ENCODE measurements at places on chromosomes 2 and 18.

GRCh38 chr2:178776751-178777150 is 30.5 kb downstream of the TTN start:
- no peak for DNase-seq

DNA sequence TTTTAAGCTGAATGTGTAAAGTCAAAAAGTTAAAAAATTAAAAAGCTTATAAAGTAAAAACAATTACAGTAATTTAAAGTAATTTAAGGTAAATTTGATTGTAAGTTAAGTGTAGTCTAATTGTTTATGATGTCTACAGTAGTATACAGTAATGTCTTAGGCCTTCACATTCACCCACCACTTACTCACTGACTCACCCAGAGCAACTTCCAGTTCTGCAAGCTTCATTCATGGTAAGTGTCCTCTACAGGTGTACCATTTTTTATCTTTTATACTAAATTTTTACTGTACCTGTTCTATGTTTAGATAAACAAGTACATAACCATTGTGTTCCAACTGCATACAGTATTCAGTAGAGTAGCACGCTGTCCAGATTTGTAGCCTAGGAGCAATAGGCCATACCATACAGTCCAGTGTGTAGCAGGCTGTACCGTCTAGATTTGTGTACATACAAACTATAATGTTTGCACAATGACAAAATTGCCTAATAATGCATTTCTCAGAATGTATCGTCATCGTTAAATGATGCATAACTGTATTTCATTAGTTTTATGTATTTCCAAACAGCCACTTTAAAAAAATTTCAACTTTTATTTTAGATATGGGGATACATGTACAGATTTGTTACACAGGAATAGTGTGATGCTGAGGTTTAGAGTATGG is 319.3 kb downstream of the DYSF start:
- DNase-seq: no peak

DNA sequence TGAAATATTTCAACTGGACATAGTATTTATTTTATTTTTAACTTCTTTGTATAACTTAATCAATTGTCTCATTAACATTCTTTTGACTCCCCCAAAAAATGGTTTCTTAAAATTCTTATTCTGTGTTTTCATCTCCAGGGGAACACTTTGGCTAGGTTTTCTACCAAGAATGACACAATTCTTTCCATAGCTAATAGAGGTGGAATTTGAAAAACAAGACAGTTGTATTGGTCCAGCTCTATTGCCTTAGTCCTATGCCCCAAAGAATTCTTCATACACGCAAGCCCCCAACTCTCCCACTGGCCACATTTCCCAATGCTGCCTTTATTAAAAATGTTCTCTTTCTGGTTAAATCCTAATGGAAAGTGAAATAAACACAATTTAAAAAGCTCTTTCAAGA is 104.7 kb upstream of the PKDCC start:
- no peak for DNase-seq

GRCh38 chr2:126303113-126303512 is 352.8 kb upstream of the GYPC start:
- DNase-seq: no peak

- no peak for DNase-seq
Observed at GRCh38 chr2:129712676-129712985, 266.8 kb upstream of the RAB6C start.

DNA sequence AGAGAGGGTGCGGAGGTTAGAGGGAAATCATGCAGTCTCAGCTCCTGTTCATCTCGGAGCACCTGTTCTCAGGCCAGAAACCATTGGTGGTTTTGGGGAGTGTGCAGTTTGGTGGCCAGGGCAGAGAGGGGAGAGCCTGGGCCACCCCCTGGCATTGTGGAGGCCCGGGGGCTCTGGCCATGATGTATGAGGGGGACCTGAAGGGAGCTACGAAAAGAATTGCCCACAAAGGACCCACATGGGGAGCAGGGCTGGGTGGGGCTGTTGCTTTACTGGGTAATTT is 87.7 kb downstream of the DGKD start:
- no peak for DNase-seq

GRCh38 chr18:25516747-25517498 is 165.0 kb upstream of the ZNF521 start:
- DNase-seq: no peak

GRCh38 chr2:160324161-160324800 is 124.2 kb upstream of the ITGB6 start:
- no peak for DNase-seq

DNA sequence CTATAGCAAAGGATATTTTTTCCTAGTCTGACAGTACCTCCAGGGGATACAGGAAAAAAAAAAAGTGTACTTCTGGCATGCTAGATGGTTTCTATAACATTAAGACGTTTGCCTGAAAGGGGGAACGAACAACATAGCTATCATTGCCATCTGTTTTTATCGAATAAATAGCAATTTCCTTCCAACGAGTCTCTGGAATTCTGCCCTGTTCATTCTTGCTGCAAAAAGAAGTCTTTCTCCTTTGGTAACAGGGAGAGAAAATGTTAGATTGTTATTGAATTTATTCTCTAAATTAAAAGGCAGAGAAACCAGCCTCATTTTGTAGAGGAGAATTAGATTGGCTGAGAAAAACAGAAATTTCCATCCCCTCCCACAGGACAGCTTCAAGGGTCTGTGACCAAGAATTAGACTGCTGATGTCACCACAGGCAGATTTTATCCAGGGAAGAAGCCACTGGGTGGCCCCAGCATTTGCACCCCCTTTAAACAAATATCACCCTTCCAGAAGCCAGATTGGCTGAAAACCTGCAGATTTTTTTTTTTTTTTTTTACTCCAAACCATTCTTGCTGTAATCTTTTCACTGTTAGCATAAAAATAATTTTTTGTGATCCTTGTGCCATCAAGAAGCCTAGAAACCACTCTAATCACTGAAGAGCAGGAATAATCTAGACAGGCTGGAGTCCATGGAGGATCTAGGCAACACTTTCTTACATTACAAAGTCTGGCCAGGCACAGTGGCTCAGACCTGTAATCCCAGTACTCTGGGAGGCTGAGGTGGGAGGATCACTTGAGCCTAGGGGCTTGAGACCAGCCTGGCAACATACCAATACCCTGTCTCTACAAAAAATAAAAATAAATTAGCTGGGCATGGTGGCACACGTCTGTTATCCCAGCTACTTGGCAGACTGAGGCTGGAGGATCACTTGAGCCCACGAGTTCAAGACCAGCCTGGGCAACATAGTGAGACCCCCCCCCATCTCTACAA is 12.0 kb downstream of the WDFY1 start:
- DNase-seq: no peak

DNA sequence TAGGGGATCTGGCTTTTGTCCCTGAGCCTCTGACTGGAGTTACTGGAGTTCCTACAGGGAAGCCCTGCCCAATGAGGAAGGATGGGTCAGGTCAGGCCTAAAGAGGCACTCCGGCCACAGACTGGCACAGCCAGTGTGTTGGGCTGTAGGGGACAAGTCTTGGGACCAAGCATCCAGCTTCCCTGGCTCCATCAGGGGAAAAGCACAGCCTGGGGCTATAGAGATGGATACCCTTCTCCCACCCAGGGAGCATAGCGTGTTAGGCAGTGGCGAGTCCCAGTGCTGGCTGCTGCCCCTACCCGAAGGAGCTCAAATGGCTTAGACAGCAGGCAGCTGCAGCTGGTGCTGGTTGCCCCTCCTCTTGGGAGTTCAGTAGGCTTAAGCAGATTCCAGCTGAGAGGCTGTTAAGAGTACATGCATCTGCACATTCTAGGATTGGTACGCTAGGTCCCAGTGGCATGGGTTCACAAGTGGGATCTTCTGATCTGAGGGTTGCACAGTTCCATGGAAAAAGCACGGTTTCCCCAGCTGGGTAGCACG is 111.4 kb downstream of the DCDC2C start:
- DNase-seq: no peak

GRCh38 chr2:160429248-160430000 is 64.2 kb downstream of the RBMS1 start:
- DNase-seq: no peak

DNA sequence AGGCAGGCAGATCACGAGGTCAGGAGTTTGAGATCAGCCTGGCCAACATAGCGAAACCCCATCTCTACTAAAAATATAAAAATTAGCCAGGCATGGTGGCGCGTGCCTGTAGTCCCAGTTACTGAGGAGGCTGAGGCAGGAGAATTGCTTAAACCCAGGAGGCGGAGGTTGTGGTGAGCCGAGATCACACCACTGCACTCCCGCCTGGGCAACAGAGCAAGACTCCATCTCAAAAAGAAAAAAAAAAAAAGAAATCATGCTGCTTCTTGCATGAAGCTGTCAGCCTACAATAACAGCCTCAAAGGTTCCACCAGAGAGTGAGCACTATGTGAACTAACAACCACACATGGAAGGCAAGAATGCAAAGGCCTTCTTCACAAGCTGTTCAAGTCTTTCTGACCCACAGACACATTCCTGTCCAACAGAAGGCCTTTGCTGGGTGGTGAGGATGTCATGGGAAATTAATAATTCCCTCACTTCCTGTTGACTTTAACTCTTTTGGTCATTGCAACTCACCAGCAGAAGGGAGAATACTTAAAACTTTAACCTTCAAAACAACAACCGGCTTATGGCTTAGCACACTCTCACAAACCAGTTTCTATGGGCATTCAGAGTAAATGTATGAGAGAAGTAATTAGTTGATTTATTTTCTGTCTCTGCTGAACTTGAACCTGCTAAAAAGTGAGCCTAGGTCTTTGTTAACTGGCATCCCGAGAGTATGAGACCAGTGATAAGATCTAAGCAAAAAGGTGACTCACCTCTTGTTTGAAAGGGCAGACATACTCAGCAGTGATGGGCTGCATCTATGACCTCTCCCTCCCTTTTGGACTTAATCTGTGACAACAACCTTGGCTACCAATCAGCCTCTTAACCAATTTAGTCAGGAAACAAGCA is 11.8 kb downstream of the PLEKHM3 start:
- DNase-seq: no peak

DNA sequence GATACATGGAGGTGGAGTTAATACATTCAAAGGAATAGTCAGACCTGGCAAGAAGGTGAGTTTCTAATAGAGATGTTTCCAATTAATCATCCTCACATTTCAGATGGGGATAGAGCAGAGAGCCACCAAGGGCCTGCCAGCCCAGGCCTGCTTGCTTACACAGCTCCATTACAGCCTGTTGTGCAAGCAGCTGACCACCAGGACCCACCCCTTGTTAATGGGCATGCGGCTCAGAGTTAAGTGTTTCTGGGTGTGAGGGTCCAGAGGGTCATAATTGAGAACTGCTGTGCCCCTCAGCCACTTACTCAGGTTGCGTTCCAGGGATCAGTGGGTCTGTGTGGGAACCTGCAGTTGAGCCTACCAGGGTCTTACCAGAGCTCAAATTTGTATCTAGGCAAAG is 199.8 kb downstream of the AGPS start:
- no peak for DNase-seq

- no peak for DNase-seq
Observed at GRCh38 chr2:199462347-199462955, 4.7 kb upstream of the SATB2 start.

DNA sequence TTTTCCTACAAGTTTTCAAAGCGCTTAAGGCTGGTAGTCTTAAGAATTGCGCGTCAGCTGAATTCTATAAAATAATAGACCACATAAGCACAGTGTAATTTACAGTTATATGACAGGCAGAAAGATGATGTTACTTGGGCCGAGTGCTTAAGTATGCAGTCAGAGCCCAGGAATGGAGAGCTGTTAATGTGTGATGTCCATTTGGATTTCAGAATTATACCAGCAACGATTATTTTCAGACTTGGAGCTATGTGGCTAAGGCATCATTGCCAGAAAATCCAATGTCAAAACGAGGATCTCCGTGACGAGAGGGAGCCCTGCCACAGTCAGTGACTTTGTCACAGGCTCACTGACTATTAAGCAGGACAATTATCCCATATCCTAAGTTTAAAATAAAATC is 3.4 kb downstream of the KLF7 start:
- no peak for DNase-seq

GRCh38 chr2:18600255-18600613 is 10.9 kb upstream of the NT5C1B start:
- DNase-seq: no peak

DNA sequence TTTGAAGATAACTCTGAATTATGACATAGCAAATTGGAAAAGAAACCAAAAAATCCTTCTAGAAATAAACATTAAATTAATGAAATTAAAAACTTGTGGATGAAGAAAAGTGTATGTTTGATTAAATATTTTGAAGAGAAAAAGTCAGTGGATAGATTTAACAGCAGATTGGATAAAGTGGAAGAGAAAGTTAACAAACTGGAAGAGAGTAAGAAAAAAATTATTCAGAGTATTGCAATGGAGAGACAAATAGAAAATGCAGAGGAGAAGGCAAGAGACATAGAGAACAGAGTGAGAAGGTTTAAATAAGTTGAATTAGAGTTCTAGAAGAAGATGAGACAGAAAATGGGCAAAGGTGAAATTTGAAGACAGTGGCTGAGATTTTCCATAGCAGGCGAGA is 162.8 kb downstream of the DIS3L2 start:
- no peak for DNase-seq

DNA sequence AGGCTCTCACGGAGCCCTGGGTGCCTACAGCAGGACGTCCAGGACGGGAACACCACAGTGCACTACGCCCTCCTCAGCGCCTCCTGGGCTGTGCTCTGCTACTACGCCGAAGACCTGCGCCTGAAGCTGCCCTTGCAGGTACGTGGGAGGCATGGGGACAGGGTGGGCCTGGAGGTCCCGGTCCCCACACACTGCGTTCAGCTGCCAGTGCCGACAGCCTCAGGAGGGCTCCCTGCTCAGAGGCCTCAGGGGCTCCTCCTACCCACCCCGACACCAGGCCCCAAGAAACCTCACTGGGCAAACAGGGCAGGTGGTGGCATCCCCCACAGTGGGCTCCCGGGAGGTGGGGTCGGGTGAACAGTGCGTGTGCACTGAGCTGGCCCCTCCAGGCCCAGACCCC is 10.8 kb downstream of the ANO7 start:
- no peak for DNase-seq

GRCh38 chr2:25316101-25316500 is 25.6 kb downstream of the DNMT3A start:
- no peak for DNase-seq

DNA sequence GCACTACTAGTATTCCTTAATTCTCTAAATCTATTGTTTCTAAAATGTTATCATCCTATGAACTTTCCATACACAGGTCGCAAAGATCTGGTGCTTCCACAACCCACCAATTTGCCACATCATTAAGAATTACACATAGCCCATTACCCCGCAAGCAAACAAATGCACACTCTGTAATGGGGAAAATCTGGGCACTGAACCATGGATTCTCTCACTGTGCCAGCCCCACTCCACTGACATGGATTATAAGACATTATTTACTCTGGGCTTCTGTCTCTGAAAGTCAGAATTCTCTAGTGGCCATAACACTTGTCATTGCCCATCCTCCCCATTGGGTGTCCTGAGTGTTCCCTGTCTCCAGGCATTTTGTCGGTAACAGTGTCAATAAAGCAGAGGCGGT is 537.1 kb downstream of the EPHA4 start:
- DNase-seq: no peak

- DNase-seq: no peak
Observed at GRCh38 chr18:27226556-27227075, 41.5 kb upstream of the CHST9 start.

DNA sequence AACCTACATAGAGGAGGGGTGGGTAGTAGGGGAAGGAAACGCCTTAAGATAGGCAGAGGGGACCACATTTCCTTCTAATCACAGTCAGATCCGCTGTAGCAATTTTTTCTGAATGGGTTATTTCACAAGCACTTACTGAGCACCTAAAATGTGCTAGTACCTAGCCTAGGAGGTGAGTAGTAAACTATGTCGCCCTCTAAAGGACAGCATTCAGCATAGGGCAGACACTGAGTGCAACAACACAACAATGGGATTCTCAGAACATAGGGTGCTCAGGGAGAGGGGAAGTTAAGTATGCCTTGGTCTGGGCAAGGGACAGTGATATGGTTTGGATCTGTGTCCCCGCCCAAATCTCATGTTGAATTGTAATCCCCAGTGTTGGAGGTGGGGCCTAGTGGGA is 166.1 kb upstream of the RAB6C start:
- DNase-seq: no peak
